Breast epithelium (tissue), 4 donors: ENCODE measurements at places on chromosomes 11 and 22. TPM values are rescaled to one million over a fixed set of nuclear protein-coding genes. Genes with fewer than 3 reads are reported as not detected.

GRCh38 chr11:30172883-30173311 is 57.9 kb upstream of the FSHB start:
- no peak for DNase-seq

- DNase-seq: no peak
These were observed 87.5 kb upstream of the TBCEL start for GRCh38 chr11:120936356-120936755.

DNA sequence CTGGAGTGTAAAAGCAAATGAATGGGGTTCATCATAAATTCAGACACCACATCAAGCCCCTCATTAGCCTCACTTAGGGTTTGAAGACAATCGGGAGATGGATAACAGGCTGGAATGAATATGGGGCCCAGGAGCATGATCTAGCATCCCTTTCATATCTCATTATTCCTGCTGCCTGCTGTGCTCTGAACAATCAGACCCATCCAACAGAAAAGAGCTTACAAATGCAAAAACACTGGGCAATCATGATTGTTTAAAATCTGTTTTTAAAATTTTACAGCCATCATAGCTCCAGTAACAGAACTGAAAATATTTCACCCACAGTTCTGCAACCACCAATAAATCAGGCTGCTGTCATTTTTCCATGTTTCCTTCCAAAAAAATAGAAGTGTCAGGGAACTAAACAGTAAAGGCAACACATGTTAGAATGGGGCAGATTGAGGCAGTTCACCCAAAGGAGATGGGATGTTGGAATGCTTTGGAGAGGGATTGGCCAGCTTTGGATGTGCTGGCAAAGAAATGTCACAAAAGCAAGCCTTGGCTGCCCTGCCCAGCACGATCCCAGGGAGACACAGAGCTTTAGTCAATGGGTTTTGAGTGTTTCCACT is 47.8 kb upstream of the BMAL1 start:
- DNase-seq: no peak

Gene LUZP2
- total RNA-seq: 2.9 TPM

GRCh38 chr11:64712430-64713015 is 10.5 kb downstream of the NRXN2 start:
- DNase-seq: no peak

Gene RFPL2
- not detected for total RNA-seq

GRCh38 chr11:120608061-120608460 is 96.5 kb downstream of the GRIK4 start:
- no peak for DNase-seq

Gene MICAL3
- total RNA-seq: 42.3 TPM

Gene MS4A6E
- not detected for total RNA-seq

GRCh38 chr11:112611771-112612170 is 349.4 kb upstream of the NCAM1 start:
- DNase-seq: no peak

GRCh38 chr22:42180349-42180842 is 49.8 kb upstream of the CYP2D6 start:
- no peak for DNase-seq

Gene GPHA2
- not detected for total RNA-seq

DNA sequence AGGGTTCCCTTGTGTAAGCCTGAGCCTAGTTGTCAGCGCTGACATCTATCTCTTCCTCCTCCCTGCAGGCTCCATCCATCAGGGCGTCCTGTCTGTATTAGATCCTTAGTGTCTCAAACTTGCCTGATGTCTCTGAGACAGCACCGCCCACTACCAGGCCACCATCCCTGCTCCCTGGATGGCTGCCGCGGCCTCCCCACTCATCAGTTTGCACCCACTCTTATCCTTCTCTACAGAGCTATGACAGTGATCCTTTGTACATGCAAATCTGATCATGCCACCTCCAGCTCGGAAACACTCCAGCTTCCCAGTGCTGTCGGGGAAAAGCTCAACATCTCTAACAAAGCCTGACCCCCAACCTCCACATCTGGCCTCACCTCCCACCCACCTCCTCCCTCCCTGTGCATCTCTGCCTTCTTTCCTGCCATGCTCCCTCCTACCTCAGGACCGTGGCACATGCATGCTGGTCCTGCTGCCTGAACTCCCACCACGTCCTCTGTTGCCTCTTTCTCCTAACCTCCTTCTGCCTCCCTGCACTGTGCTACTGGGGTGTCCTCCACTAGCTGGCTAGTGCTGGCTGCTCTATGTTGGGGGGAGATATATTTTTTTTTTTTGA is 61.6 kb upstream of the EIF3D start:
- no peak for DNase-seq

Gene PATE4
- total RNA-seq: not detected

DNA sequence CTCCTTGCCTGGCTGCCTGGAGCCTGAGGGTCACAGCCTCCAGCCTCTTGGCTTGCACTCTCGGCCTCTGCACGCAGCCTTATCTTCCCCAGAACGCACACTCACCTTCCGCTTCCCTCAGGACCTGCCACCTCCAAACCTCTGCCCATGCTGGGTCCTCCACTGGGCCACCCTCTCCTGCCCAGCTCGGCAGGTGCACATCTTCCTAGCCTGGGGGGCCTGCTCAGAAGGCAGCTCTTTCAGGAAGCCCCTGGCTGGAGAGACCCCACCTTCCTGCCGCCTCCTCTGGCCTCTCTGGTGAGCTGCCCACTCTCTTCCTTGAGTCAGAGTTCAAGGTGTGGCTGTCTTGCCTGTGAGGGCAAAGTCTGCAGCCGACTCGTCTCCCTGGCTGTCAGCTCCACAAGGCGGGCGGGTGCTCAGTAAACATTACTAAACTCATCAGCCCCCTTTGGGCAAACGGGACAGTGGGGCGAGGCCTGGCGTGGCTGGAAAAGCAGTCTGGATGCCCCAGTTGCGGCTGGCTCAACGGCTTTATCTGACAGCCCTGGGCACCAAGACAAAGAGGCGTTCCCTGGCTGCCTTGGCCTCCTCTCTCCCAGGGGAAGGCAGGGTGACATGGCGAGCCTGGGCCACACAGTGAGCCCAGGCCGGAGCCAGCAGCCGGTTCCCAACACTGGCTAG is 1.7 kb upstream of the LINC01488 start:
- no peak for DNase-seq

DNA sequence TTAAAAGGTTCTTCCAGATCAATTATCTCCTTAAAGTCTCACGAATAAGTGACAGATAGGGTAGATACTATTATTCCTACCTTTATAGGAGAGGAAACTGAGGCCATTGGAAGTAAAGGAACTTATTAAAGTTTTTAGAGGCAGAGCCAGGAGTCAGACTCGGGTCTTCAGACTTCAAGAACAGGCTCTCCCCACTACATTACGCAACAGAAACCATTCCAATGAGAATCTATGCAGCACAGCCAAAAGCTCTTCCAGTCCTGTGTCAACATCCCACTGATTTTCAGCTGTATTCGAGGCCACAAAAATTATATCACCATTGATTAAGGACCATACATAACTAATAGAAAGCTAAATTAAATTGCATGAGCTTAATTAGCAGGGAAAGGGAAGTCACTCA is 77.4 kb downstream of the RELT start:
- DNase-seq: no peak

DNA sequence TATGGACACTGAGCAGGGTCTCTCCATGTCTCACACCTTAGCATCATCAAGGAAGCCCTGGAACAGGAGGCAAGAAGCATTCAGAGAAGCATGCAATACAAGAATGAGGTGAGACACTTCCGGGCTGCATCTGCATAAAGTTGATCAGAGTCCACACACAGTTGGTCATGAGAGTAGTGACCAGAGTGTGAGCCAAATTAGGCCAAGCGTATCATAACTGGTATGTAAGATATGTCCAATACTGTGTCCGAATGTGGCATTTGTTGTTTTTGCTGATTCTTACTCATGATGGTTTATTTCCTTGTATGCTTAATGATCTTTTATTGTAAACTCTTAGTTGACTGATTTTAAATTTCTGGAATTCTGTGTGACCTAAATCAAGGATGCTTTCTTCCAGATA is 315.7 kb downstream of the INSC start:
- no peak for DNase-seq

DNA sequence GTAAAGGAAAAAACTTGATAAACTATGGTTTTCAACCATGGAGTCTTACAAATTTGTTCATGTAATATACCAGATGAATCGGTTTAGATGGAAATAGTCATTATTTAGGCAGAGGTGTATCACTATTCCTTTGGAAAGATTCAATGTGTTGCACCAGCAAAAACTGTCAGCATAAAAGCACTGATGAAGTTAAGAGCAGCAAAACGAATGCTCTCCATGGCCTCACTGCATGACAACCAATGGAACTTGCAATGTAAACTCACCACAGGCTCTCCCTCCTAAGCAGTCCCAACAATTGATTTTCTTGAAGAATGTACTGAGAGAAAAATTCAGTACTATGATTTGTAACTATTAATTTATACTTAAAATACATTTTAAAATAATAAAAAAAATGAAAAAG is 139.9 kb downstream of the FCHSD2 start:
- no peak for DNase-seq

Gene ZFPL1
- total RNA-seq: 44.0 TPM

GRCh38 chr11:65642014-65642671 is 4.2 kb downstream of the SIPA1 start:
- DNase-seq: no peak

- DNase-seq: no peak
These were observed 925.4 kb downstream of the BRD1 start for GRCh38 chr22:48902001-48902869.

Gene CARNS1
- 0.16 TPM for total RNA-seq

DNA sequence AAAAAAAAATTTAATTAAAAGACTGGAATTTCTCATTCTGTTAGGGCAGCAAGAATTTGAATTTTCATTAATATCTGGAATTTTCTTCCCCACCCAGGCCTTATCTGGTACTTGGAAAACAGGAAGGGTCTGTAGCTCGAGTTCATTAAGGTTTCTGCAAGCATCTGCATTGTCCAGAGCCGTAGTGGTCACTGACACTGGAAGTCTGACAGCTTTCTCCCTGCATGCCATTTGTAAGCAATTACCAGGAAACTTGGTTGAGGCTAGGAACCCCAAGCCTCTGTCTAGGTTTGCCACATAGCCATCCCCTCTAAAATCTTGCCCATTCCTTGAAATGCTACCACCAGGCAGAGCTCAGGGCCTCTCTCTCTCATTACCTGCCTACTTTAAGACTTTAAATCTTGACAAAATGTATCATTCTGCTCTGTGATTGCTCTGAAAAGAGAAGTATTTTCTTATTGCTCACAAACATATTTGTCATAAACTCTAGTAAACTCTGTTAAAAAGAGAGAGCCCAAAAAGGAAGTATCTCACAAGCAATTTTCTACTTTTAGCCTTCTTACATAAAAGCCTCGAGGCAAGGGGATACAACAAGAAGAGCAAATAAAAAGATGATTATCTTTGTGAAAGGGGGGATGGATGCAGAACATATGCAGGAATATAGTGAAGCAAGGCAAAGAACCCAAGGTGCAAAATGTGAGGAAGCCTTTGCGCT is 5.5 kb upstream of the PGM2L1 start:
- DNase-seq: no peak

DNA sequence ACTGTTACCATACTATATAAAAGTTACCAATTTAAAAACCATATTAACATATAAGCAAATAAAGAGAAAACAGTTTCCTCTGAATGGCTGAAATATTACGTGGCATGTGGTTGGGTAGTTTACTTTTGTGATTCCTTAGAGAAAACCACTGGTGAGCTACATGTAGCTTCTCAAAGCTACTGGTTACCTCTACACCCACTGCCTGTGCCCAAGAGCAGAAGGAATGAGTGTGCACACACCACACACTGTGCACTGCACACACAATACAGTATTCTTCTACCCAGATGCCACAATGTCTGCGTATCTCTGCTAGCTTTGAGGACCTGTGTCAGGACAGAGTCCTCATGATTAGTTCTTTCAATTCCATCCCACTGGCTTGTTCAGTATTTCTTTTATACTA is 25.5 kb upstream of the YPEL1 start:
- DNase-seq: no peak

GRCh38 chr11:134453441-134453840 is 41.4 kb upstream of the B3GAT1 start:
- no peak for DNase-seq

Gene FOLH1
- total RNA-seq: 8.2 TPM

DNA sequence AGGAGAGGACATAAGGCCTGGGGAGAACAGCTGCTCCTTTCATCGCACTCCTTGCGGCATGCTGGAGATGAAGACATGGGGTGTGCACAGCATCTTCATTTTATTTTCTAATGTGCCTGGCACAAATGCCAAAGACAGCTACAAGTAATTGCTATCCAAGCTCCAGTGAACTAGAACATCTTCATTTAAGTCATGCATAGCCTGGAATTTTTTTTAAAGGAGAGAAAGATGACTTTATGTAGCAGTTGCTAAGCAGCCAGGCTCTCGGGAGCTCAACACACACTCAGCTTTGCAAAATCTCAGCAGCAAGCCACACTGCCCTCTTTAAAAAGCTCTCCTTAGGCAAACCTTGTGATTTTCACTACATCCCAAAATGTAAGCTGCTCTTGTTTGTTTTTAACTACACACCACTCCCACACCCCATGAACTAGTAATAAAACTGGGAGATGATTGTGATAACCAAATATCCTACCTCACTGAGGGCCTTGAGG is 164.5 kb upstream of the POU2AF2 start:
- DNase-seq: no peak

DNA sequence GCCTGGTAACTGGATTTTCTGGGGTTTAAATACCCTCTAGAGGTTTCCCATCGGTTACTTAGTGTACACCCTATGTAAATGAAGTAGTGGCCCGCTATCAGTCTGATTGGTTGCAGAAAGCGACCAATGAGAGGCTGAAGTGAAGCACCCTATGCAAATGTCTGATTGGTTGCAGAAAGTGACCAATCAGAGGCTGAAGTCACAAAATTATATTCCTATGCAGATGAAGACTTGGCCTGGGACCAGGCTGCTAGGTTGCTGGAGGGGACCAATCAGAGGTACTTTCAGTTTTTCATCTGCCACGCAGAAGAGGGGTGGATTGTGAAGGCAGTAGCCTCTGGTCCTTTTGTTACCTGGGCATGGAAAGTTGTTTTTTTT is 134.8 kb downstream of the TBC1D22A start:
- no peak for DNase-seq

DNA sequence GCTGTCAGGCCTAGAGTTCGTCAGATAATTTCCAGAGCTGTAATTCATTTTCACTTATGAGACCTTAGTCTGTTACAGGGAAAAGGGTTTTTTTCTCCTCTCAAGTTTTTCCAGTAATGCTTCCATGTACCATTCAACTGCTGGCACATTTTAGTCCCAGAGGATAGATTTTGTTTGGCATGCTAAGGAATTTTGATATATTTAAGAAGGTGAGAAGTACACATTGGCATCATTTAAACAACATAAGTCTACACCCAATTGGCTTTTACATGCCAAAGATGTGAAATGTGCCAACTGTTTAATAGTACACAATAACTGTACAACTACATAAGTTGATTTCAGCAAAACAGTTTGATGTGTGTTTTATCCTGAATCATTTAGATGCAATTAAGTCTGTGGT is 71.0 kb downstream of the PAX6 start:
- DNase-seq: no peak

Gene TRPM5
- not detected for total RNA-seq

DNA sequence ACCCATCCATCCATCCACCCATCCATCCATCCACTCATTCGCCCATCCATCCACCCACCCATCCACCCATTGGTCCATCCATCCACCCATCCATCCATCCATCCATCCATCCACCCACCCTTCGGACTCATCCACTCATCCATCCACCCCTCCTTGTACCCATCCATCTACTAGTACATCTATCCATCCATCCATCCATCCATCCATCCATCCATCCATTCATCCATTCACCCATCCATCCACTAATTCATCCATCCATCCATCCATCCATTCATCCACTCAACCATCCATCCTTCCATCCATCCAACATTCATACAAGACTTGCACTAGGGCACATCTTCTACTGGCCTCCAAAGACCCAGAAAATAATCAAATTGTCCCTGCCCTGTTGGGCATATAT is 20.0 kb downstream of the MYEOV start:
- DNase-seq: no peak

Gene OOSP4B
- total RNA-seq: not detected

Gene TTC17
- 105 TPM for total RNA-seq
